ENCODE measurements at places on chromosomes 2 and 18.

DNA sequence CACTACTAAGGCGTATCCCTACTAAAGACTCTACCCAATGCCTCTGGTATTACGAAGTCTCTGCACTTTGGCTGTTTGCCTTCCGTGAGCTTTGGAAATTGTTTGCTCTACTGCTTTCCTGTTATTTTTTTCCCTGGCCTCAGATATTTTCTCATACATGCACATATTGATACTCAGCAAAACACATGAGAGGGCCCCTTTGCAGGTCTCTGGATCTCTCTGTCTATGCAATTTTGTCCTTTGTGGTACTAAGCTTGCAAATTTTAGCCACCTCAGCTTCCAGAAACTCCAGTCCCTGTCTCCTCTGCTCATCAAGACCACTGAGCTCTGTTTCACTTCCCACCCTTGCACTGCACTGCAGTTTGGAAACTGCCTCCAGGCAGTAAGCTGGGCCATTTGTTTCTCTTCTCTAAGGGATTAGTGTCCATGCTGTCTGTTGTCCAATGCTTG lies 46.6 kb downstream of the TAF1B start:
- DNase-seq, result no peak

- no peak for DNase-seq
Measured at GRCh38 chr2:191922736-191923651, 76.1 kb upstream of the CAVIN2 start.

DNA sequence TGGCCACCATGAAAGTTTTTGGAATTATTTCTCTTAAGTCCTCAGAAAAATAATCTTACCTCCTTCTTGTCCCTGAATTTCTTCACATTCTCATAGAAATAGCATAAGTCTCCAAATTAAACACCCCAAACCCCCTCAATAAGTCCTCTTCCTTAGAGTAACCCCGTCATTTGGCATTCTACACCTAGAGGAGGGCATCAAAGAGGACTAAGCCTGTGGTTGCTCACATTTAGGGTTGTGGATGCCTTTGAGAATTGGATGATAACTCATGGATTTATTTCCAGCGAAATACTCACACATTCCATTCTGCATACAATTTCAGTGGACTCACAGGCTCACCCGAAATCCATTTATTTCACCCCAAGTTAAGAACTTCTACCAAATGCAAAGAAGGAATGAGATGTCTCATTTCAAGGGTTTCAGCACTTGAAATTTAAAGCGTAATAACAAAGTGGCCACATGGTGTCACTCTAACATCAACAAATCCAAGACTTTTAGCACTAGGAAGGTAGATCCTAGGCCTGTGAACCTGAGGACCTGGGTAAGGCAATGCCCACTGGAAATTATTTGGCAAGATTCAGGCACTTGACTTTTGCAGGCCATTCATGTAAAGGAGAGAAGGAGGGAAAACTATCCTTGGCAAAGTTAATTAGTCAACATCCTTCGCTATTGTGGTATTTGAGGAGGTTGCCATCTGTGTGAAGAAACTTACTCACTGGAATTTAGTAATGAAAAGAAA lies 24.6 kb downstream of the DYTN start:
- peak; percentile 57 for DNase-seq

DNA sequence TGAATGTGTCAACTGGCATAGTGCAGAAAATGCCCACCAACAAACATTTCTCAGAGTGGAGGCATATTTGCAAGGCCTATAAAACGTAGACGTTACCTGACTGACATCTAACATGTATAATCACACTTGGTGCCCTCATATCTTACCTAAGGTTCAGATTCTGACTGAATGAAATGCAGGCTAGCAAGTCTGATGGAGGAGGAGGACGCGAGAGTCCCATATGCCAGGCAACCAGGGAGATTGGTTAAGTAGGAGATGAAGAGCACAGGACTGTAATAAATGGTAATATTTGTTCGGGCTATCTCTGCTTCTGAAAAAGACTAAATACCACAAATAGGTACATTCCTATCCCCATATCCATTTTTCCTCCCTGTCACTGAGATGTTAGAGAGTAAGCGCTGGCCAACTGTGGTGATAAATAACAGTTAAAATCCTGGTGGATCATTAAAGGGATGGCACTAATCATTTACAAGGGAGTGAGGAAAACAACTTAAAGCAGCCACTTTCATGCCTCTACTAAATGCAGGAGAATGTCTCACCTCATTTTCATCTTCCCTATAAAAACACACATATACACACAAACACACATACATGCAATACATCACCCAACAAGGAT lies 217.2 kb downstream of the TMEM163 start:
- DNase-seq, result no peak
